GM04503 (cell line): ENCODE measurements at places on chromosomes 5 and 9.

DNA sequence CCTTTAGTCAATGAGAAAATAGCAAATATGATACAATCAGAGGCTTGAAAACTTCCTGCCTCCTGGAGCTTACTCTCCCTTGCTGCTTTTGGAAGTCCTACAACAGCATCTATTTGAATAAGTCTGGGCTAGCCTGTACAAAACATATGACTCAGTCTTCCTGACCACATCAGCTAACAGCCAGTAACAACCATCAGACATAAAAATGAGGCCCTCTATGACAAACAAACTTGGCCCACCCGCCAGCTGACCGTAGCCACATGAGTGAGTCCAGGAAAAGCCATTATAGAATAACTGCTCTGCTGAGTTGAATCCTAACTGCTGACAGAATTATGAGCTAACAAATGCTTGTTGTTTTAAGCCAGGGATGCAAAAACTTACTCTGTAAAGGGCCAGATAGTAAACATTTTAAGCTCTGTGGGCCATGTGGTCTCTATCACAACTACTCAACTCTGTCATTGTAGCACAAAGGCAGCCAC, 347.6 kb downstream of the PTPRD start:
- DNase-seq = no peak

- no peak for DNase-seq
Observed at GRCh38 chr5:130568791-130569190, 596.3 kb downstream of the HINT1 start.

GRCh38 chr9:107276966-107277710, 5.9 kb upstream of the RAD23B start:
- DNase-seq = peak; percentile 65

GRCh38 chr9:18190671-18191374, 283.1 kb upstream of the ADAMTSL1 start:
- no peak for DNase-seq

DNA sequence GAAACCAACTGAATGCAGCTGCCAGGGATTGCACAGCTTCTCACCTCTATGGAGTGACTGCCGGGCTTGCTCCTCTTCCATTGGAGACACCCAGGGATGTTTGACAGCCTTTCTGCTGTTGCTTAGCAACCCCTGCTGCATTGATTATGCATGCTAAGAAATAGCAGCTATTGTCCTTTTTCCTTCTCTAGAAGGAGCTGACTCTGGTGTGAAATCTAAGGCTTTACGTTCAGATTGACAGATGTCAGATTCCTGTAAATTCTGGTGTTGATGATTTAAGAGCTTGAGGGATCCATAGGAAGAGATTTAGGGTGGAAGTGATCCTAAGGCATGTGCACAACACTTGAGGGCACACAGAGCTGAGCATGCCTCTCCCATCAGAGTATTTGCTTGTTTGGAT, 267.7 kb downstream of the NTRK2 start:
- no peak for DNase-seq

DNA sequence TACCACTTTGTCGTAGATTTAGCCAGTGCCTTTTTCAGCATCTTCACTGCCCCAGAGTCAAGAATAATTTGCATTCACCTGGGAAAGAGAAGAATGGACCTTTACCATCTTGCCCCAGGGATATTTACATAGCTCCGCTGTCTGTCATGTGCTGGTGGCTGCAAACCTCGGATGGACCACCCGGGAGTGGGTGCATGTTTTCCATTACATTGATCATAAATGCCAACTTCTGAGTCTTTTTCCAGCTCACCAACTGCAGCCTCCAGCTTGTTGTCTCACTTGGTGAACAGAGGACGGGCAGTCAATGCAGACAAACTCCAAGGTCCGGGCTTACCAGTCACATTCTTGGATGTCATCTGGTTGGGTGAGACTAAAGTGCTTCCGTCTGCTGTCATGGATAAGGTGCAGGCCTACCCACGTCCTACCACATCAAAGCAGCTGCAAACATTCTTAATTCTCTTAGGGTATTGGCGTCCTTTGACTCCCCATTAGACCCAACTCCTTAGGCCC, 155.8 kb upstream of the APC start:
- DNase-seq = no peak

GRCh38 chr5:72314571-72315172, 5.4 kb downstream of the MRPS27 start:
- no peak for DNase-seq

- no peak for DNase-seq
Observed at GRCh38 chr5:142931896-142932686, 161.9 kb downstream of the ARHGAP26 start.

DNA sequence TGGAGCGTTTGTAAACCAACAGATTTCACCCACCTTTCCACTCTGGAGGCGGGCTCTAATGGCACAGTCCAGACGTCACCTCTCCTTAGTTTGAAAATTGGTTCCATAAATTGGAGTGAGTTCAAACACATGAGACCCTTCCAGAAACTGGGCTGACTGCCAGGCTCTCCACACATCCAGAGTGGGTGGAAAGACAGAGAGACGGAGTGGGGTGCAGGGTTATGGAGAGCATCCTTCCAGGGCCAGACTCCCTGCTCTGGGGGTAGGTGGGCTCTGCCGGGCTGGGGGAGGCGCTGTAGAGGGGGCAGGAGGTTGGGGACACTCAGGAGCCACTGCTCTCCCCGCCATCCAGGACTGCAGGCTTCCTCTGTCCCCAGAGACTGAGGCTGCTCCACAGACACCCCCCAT, 104.7 kb upstream of the PHYKPL start:
- no peak for DNase-seq

DNA sequence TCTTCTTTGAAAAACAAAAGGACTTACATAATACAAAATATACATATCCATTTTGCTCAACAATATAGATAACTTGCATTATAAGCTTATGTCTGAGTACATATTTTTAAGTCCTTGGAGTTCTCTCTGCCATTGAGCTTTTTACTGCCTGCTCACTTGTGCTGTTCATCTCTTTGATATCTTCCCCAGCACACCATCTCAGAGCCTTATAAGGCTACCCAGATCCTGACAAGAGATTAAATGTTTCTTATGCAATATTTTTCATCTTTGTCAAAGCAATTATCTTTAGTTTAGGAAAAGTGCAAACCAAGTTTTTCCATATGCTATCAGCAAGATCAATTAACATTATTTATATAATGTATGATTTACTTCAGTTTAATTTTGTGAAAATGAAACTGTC, 60.7 kb upstream of the ITGA1 start:
- DNase-seq = no peak

- DNase-seq = no peak
Observed at GRCh38 chr9:20490246-20490834, 132.0 kb downstream of the MLLT3 start.

- DNase-seq = no peak
Observed at GRCh38 chr5:158051036-158051435, 192.1 kb upstream of the CLINT1 start.

DNA sequence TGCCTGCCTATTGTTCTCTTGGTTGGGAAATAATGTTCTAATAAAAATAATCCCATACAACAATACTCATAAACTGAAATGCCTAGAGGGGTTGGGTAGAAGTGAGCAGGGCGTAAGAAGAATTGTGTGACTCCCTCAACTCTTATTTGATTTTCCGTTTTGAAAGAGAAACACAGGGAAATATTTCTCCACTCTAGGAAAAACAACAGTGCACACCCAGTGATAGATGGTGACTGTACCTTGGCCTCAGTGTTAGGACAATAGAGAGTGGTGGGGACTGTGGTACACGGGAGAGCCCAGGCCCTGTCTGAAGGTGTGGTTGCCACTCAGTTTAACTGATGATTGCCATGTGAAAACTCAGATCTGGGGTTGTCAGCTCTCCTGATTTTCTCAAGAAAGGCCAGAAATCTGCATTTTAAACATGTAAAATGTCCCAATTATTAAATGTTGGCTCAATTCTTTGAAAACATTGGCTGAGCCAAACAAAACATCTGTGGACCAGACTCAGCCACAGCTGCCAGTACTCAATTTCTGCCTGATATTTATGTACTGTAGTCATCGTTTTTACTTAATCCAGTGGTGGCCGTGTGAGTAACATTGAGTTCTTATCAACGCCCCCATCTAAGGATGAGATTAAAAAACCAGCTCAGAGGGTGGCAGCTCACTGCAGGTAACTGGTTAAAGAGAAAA, 103.8 kb upstream of the ZNF618 start:
- peak; percentile 29 for DNase-seq

GRCh38 chr9:101458963-101459631, 23.5 kb upstream of the ALDOB start:
- DNase-seq = peak; percentile 33

DNA sequence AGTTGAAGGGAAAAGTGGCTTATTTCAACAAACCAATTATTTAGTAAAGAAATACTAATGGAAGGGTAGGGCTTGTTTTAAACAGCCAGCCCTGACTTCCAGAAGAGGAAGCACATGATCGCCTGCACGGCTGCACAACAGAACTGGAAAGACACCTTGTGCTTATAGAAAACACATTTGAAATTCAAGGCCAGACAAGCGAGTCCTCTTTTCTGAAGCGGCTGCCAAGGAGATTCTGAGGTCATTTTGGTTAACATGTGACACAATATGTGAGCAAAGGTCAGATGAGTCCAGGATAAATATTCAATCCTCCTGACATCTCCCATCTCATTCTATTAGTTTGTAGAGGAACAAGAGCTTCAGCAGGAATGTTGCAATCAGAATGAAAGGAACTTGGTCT, 461.4 kb upstream of the ST8SIA4 start:
- DNase-seq = no peak

- no peak for DNase-seq
Observed at GRCh38 chr5:131369558-131369957, 105.7 kb downstream of the CDC42SE2 start.

GRCh38 chr9:33017283-33018041, 7.6 kb upstream of the DNAJA1 start:
- no peak for DNase-seq

- DNase-seq = no peak
Observed at GRCh38 chr9:99345451-99345850, 123.4 kb downstream of the SEC61B start.

- DNase-seq = no peak
Observed at GRCh38 chr5:124289130-124289529, 457.3 kb downstream of the ZNF608 start.

GRCh38 chr9:80251778-80252177, 680.0 kb downstream of the TLE4 start:
- no peak for DNase-seq

- no peak for DNase-seq
Observed at GRCh38 chr9:129434187-129434586, 186.7 kb downstream of the C9orf50 start.

- no peak for DNase-seq
Observed at GRCh38 chr5:89560696-89561095, 677.7 kb upstream of the MEF2C start.

- DNase-seq = no peak
Observed at GRCh38 chr5:149386166-149386565, 7.1 kb upstream of the IL17B start.

GRCh38 chr9:21590058-21590996, 108.2 kb upstream of the IFNE start:
- DNase-seq = no peak

- DNase-seq = no peak
Observed at GRCh38 chr9:117453737-117454136, 38.9 kb upstream of the ASTN2 start.

GRCh38 chr5:160061770-160062169, 52.8 kb downstream of the TTC1 start:
- DNase-seq = no peak

DNA sequence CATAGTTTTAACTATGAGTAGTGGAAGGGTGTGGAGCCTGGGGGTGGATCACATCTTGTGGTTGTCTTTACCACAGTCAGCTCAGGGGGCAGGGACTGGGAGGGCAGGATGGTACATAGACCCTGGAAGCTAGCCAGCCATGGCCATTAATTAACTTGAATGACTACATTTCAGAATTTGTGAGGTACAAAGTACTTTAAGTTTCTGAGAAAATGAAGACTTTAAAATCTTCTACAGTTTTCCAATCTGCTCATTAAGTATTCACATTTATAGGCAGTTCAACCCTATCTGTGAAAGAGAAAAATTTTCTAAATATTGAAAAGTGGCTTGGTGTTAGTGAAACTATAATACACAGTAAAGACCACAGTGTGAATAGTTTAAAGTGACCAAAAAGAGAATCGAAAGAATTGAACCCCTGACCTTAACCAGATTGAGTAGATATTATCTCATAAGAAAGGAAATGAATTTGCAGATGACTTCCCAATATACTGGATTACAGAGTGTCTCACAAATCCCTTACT, 234.2 kb upstream of the MEF2C start:
- no peak for DNase-seq

DNA sequence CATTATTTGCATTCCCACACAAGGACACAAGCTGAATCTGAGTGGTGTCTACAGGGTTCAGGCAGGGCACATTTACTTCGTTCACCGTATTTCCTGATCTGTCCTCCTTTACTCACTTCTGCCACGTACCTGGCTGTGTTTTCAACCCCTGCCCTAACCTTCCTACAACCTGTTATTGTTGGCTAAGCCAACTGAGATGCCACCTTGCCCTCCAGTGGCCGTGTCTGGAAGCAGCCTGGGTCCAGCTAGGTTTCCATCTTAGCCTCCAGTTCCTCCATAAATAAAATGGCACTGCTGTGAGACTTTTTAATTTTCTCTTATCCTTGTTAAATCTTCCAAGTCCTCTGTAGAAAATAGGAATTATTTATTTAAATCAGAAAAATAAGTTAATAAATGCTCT, 64.8 kb downstream of the ATP10B start:
- DNase-seq = no peak

DNA sequence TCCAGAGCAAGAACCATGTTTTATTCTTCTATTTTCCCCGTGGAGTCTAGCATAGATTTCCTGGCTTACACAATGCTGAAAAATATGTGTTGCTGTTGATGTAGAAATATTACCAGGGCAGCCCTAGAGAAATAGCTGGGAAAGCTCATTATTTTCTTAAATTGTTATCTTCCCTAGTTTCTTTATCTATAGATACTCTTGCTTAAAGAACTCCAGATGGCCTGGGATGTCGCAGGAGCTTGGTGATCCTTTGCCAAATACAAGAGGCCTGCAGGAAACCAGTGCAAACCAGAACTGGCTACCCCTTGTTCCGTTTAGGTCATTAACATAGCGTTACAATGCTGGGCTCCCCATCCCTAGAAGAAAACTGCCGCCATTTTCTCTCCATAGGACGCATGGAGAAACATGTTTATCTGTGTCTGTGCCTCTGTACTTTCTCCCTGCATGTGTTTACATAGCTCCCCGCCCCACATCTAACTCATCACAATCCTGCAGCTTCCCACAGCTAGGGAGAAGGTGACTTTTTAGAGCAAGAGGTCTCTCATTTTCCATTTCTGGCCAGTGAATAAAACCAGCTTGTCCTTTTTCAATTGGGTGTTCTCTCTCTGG, 6.4 kb downstream of the PRLR start:
- DNase-seq = no peak

GRCh38 chr5:147073098-147073497, 161.7 kb upstream of the STK32A start:
- no peak for DNase-seq
